ENCODE measurements at places on chromosomes 5 and 9. TPM values are rescaled to one million over a fixed set of nuclear protein-coding genes. Genes with fewer than 3 reads are reported as not detected.

GRCh38 chr5:68522863-68523262 is 307.3 kb downstream of the PIK3R1 start:
- H3K4me1 ChIP-seq: no peaks in the 10 kb centered on the region
- H3K27ac ChIP-seq: no peak overlapping the region
- H3K36me3 ChIP-seq: no peaks in the 10 kb centered on the region
- H3K4me3 ChIP-seq: no peak overlapping the region

GRCh38 chr5:84869675-84870074 is 485.0 kb upstream of the EDIL3 start:
- H3K27ac ChIP-seq: no peak overlapping the region
- H3K36me3 ChIP-seq: no peaks in the 10 kb centered on the region
- H3K27me3 ChIP-seq: no peaks in the 10 kb centered on the region
- no peaks in the 10 kb centered on the region for H3K4me1 ChIP-seq
- no peak overlapping the region for H3K4me3 ChIP-seq

DNA sequence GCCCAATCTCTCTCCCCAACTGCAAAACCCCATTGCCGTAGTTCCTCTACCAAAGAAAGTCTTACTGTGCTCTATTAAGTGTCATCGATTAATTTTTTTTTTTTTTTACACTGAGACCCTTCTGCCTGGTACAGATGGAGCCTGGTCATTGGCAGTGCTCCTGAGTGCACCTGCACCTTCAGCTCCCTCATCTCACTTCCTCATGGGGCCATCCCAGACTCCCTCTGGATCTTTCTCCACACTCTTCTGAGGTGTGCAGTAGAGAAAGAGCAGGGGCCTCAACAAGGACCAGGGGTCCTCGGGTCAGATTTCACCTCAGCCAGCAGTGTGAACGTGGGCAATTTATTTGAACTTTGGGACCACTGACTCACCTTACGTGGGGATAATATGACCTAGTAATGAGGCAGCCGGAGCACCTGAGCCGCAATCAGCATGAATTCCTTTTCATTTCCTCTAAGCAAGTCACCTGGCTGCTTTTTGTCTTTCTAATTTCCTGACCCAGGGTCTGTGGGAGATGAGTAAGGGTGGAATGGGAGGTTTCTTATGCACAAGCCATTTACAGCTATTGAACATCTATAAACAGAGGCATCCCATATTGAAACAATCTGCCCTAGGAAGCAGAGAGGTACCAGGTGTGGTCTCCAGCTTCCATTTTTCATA is 22.3 kb upstream of the GABRP start:
- H3K27ac ChIP-seq: no peak overlapping the region
- no peaks in the 10 kb centered on the region for H3K36me3 ChIP-seq
- no peak for DNase-seq

DNA sequence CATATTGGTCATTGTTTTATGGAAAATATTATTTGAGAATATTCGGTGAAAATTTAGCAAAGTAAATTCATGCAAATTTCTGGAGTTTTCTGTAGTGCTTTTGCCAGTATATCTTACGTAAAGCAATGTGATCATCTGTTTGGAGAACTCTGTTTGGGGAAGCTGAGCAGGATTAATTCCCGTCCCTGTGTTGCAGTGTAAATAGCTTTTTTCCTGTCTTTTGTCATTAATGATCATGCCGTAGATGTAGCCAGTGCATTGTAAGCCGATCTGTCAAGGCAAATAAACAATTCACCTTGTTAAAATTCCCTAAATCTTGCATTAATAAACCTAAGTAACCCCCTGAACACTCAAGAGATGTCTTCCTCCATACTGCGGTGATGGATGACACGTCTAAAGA is 39.2 kb downstream of the PPIC start:
- no peaks in the 10 kb centered on the region for H3K36me3 ChIP-seq
- no peak overlapping the region for H3K4me3 ChIP-seq

DNA sequence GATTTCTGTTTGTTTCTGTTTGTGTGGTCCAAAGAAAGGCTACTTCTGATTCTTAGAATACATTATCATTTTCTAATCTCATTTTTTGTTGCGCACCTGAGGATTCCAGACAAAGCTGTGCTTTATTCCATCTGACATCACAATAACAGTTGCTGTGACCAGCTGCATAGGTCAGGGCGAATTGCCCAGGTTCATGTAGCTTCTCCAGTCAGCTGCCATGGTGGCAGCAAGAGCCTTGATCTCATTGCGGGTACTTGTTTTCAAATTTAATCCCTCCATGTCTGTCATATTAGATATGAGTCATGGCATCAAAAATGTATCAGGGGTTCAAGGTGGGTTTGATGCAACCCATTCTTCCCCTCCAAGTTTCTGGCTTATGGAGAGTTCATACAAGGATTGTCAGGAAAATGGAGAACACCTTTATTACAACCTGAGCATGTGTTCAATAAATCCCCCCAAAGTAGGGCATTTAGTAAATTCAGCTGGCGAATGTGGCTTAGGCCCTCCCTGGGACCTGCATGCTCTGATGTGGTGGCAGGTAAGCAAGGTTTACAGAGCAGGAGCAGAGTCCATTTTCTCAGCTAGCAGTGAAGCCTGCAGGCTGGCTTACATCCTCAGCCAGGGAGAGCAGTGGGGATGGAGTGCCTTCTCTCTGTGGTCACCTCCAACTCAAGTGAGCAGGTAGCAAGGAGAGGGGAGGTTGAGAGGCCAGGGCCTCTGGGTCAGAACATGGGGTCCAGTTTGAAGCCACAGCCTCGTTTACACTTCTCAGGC is 13.9 kb downstream of the CAVIN4 start:
- no peaks in the 10 kb centered on the region for H3K27me3 ChIP-seq
- H3K36me3 ChIP-seq: no peaks in the 10 kb centered on the region
- H3K4me1 ChIP-seq: peaks cover 15% of the 10 kb centered on the region

DNA sequence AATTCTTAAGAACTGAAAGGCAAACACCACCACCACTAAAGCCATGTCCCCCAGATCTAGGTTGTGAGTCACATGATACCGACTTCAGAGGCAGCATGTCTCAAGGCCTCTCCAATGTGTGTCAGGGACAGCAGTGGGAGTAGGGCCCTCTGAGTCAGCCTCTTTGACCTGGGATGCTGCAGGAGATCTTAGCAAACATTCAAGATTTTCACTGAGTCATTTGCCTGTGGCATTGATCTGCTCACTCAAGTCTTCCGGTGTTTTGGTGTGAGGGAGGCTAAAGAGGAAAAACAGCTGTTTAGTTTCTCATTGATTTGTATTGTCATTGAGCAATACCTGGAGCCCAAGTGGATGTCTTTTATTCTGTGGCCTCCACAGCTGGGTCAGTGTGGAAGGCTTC is 36.1 kb downstream of the TMC1 start:
- no peaks in the 10 kb centered on the region for H3K36me3 ChIP-seq
- no peaks in the 10 kb centered on the region for H3K27me3 ChIP-seq
- DNase-seq: peak; percentile 99
- H3K4me1 ChIP-seq: peaks cover 80% of the 10 kb centered on the region

DNA sequence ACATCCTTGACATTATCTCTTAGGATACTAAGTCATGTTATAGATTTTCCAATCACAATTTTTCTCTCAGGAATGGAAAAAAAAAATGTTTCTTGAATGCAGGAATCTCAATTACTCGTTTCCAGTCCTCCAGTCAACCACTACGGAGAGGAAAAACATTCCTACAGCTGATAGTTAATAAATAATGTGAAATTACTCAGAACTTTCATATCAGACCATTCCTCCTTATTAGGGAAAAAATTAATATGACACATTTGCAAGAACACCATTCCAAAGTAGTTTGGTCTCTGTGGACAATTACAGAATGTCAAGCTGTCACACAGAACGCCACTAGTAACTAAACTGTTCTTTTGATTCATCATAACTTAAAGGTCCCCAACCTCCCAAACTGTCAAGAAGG is 31.5 kb downstream of the MED27 start:
- H3K4me3 ChIP-seq: no peak overlapping the region
- no peak overlapping the region for H3K27ac ChIP-seq
- no peak for DNase-seq
- no peaks in the 10 kb centered on the region for H3K36me3 ChIP-seq
- H3K4me1 ChIP-seq: peaks cover 5% of the 10 kb centered on the region

GRCh38 chr9:129669946-129670345 is 4.5 kb downstream of the PRRX2 start:
- no peak overlapping the region for H3K4me3 ChIP-seq
- no peaks in the 10 kb centered on the region for H3K36me3 ChIP-seq
- peaks cover 14% of the 10 kb centered on the region for H3K27me3 ChIP-seq
- no peak for DNase-seq

DNA sequence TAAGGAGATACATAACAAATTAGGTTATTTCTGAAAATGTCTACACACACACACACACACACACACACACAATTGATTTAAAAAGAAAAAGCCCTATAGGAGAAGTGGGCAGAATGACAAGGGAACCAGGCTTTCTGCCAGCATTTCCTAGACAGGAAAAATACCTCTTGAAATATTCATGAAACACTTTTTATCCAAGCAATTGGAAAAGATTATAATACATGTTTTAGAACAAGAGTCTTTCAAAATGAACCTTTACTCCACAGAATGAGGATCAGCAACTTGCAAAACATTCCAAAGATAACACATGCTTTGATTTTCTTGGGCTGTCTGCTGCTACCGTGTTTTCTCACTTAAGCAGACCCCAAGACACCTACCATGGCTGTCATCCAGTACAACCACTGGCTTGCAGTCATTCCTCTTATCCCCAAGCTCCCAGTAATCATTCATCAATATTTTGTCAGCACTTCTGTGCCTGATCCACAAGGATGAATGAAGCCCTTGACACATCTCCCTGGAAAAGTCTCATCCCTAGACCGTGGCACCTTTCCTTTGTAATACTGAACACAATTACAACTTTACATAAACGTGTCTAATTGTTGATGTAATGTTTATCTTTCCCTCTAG is 717.1 kb upstream of the ZNF608 start:
- no peak for DNase-seq
- H3K4me1 ChIP-seq: no peaks in the 10 kb centered on the region
- H3K27ac ChIP-seq: no peak overlapping the region
- H3K36me3 ChIP-seq: no peaks in the 10 kb centered on the region
- H3K27me3 ChIP-seq: no peaks in the 10 kb centered on the region

- no peak overlapping the region for H3K4me3 ChIP-seq
- no peak overlapping the region for H3K27ac ChIP-seq
- H3K27me3 ChIP-seq: no peaks in the 10 kb centered on the region
- peaks cover 27% of the 10 kb centered on the region for H3K4me1 ChIP-seq
- DNase-seq: peak; percentile 28
These were observed 102.3 kb downstream of the GDNF start for GRCh38 chr5:37737326-37738056.

STPG3 gene
- total RNA-seq: 0.46 TPM

MORN5 gene
- not detected for total RNA-seq

UBE2QL1 gene
- not detected for total RNA-seq

SPINK6 gene
- not detected for total RNA-seq

FGD3 gene
- total RNA-seq: 84.9 TPM

POU5F2 gene
- total RNA-seq: 0.95 TPM
